ENCODE measurements at places on chromosomes 11 and 22.

GRCh38 chr11:104967534-104968354 is 630 bp downstream of the CASP4 start:
- no peak for DNase-seq

GRCh38 chr11:44570411-44571155 is 5.1 kb downstream of the CD82 start:
- DNase-seq, result no peak

DNA sequence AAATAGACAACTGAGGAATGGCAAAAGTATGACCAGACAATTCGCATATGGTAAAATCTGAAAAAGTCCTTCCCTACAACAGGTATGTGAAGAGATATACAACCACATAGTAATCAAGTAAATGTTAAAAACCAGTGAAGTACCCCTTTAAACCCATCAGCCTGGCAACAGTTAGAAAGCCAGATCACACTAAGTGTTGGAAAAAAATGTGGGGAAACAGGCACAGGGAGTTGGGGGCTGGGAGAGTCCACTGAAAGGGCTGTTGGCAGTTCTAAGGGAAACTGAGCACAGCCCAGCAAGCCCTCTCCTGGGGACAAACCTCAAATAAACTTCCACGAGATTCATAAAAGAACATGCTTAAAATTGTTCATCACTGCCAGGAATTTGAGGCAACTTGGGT is 242.1 kb downstream of the BUD13 start:
- no peak for DNase-seq

DNA sequence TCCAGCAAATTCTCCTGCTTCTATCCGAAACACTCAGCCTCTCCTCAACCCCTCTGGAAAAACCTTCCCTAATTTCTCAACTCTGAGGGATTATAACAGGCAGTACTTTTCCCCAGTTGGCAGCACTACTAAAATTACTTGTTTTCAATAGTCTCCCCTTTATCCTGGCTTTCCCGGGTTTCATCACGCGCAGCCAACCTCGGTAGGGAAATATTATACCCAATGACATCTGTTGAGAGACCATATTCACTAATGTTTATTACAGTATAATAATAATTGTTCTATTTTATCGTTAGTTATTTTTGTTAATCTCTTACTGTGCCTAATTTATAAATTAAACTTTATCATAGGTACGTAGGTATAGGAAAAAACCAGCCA is 330 bp upstream of the POLD3 start:
- no peak for DNase-seq

- DNase-seq, result no peak
Observed at GRCh38 chr11:128565881-128566280, 21.5 kb downstream of the ETS1 start.

GRCh38 chr11:126485021-126485792 is 129.7 kb downstream of the ST3GAL4 start:
- no peak for DNase-seq

DNA sequence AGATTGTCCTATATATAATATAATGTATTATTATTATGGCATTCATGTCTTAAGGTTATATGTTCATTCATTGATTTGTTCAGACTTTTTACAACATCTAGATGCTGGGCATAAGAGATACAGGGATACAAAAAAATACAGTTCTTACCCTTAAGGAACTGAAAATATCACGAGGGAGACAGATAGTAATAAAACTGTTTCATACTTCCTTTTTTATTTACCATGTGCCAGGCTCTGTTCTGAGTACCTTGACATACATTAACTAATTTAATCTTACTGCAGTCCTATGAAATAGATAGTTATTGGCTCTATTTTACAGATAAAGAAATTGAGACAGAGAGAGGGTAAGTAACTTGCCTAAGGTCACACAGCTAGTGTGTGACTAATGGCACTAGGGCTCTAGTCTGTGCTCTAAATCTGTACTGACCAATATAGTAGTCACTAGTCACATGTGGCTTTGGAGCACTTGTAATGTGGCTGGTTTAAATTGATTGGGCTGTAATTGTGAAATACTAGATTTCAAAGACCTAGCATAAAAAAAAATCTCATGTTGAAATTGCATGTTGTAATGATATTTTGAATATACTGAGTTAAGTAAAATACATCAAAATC is 21.3 kb downstream of the TRIM44 start:
- no peak for DNase-seq

DNA sequence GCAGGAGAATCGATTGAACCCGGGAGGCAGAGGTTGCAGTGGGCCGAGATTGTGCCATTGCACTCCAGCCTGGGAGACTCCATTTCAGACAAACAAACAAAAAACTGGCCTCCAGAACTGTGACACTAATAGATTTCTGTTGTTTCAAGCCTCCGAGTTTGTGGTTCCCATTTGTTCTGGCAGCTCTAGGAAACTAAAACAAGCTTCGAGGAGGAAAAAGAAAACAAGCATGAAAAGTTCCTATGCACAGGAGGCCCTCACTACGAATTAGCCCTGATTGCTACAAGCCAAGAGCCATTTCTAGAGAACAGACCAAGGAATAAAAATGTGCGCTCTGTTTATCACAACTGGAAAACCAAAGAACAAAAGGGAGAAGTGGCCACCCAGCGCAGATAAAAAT is 47.8 kb upstream of the SHANK2 start:
- no peak for DNase-seq

GRCh38 chr11:98835335-98835734 is 185.4 kb upstream of the CNTN5 start:
- DNase-seq, result no peak

DNA sequence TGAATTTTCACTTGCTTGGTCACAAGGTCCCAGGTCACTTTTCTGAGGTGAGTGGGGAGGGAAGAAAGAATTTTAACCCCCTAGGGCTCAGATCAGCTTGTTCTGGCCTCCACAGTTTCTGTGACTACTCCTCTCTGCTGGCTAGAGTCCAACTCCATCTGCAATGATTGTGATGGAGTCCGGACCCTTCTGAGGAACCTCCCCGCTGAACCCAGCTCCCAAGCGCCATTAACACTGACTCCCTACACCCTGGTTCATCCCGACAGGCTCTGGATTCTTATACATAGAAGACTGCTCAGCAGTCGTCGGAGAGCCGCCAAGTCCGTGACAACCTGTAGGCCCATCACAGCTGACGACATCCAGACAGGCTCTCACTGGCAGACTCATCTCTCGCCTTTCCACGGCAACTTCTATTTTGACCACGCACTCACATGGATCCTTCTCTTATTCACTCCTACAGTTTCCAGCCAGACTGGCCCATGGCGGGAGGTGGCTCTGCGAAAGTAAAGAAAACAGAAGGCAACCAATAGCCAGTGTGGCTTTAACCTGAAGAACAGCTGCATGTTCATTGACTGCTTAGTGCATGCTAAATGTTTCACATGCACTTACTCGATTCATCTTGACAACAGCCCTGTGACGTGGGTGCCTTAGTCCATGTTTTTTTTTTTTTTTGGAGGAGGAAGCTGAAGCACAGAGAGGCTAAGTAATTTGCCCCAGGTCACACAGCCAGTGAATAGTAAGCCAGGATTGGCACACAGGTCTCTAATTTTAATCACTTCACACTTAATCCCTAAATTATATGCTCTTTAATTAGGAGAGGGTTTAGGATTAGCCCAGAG is 68.0 kb upstream of the PRDM11 start:
- no peak for DNase-seq

GRCh38 chr11:84720706-84721402 is 906.3 kb downstream of the DLG2 start:
- no peak for DNase-seq

DNA sequence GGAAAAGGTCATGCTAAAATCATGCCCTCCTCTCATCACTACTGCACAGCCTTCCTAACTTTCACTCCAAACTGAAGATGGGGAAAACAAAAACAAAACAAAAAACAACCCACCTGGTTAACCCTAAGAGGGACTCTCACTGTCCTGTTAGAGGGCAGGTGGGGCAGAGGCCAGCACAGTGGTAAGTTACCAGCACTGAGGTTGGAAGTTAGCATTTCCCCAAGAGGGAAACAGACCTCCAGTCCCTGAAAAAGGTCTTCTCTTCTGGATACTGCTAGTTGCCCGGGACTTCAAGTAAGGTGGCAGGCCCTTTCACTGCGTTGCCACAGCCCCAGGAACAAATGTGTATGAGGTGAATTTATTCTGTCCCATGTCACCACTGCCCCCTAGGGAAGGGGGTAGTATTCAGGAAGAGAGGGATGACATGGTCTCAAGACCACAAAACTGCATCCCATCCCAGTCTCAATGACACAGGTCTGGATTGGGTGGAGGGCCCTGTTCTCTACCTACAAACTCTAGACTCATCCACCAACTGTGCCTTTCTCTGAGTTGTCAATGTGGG is 792 bp upstream of the ADAMTS8 start:
- no peak for DNase-seq

- DNase-seq, result no peak
Observed at GRCh38 chr11:101912823-101913284, 2.0 kb upstream of the CEP126 start.

DNA sequence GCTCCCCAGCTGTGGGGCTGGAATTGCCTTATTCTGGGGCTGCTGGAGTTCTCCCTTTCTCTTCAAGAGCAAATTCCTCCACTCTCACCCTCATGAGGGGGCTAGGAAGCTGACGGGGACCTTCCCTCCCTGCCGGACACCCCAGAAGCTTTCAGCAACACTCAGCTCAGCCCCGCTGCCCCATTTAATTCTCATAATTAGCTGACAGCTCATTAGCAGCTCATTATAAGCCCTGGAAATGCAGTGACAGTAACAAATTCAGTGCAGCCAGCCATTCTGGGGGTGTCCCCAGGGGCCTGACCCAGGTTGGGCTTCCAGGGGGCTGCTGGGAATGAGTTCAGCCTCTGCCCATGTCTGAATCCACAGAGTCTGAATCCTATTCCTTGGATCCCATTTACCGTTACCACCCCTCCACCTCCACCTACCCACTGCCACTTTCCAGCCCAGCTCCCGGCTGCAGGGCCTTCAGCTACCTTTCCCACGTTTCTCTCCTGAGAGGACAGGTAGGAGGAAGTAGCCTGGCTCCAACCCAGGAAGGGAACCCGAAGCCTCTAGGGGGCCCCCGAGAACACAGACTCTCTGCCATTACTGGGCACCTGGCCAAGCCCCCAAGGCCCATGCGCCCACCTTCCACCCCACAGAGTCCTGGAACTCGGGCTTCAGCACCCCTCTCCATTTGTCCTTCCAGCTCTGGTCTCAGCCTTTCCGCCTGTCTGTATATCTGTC is 101.7 kb upstream of the LMO1 start:
- no peak for DNase-seq

DNA sequence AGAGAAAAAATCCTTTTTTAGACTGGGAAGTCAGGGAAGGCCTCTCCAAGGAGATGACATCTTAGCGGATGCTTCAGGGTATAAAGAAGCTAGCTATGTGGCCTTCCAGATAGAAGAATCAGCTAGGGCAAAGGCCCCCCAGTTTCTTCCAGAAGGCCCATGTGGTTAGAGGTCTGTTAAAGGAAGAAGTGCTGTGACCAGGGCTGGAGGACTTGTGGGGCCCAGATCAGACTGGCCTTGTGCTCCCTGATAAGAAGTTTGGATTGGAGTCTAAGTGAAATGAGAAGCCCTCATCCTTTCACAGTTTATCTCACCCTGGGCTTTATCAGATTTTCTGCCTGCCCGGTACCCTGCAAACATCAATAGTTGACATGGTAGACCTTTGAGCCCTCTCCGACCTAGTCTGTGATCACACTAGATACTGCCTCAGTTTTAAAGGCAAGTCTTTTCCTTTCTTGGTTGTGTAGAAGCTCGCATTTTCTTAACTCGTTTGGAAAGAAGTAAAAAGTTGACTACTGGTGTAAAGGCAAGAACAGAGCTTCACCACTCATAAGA is 7.8 kb downstream of the AMPD3 start:
- DNase-seq, result no peak

GRCh38 chr22:42142771-42143461 is 12.3 kb upstream of the CYP2D6 start:
- no peak for DNase-seq

GRCh38 chr11:94519478-94520084 is 7.3 kb downstream of the C11orf97 start:
- DNase-seq, result peak; percentile 19

- DNase-seq, result no peak
Observed at GRCh38 chr22:45863981-45864751, 112.8 kb downstream of the WNT7B start.

DNA sequence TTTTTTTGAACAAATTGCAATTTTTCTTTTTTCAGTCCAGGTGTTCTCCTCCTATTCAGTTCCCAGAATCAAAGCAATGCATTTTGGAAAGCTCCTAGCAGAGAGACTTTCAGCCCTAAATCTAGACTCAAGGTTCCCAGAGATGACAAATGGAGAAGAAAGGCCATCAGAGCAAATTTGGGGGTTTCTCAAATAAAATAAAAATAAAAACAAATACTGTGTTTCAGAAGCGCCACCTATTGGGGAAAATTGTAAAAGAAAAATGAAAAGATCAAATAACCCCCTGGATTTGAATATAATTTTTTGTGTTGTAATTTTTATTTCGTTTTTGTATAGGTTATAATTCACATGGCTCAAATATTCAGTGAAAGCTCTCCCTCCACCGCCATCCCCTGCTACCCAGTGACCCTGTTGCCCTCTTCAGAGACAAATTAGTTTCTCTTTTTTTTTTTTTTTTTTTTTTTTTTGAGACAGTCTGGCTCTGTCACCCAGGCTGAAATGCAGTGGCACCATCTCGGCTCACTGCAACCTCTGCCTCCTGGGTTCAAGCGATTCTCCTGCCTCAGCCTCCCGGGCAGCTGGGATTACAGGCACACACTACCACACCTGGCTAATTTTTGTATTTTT is 6.2 kb upstream of the UBE4A start:
- no peak for DNase-seq

DNA sequence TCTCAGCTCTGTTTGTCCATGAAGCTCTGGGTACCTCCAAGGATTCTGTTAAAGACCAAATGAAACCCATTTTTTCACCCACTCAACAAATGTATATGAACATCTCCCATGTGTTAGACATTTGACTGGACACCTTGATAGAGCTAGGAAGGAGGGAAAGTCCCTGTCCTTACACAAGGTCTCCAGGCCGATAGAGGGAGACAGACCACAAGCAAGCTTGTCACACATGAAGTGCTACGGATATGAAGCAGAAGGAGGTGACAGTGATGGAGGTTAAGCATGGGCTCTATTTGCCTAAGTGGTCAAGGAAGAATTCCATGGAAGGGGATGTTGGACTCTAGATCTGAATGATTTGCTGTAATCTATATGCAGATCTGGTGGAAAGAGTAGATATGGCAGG is 138.5 kb downstream of the MYO18B start:
- no peak for DNase-seq

- DNase-seq, result no peak
Observed at GRCh38 chr11:73752216-73752867, 8.5 kb downstream of the RAB6A start.
